ENCODE measurements at places on chromosomes 12 and 14.

- DNase-seq, result no peak
These were observed 42.7 kb upstream of the CRACR2A start for GRCh38 chr12:3795492-3796133.

DNA sequence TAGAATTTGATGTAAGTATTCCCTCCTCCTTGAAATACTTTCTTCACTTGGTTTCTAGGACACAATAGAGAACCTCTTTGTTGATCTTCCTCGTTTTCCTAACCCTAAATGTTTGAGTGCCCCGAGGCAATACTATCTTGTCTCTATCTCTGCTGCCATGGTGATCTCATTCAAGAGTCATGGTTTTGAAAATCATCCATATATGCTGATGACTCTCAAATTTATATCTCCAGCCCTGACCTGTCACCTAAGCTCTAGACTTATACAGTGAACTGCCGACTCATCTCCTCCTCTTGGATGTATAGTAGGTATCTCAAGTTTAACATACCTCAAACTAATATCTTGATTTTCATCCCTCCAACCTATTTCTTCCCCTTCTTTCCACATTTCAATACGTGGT, 71.4 kb downstream of the RIC8B start:
- no peak for DNase-seq

GRCh38 chr12:53927220-53928029, 11.2 kb upstream of the HOXC13 start:
- no peak for DNase-seq

- no peak for DNase-seq
These were observed 196.9 kb upstream of the PWP1 start for GRCh38 chr12:107488666-107489065.

GRCh38 chr12:84638811-84639368, 273.7 kb downstream of the SLC6A15 start:
- no peak for DNase-seq

Measured in kidney epithelial cell (primary cell).